ENCODE measurements at places on chromosomes 7 and 10.

- no peak for DNase-seq
These were observed 30.6 kb upstream of the CSTF2T start for GRCh38 chr10:51729822-51730555.

- no peak for DNase-seq
These were observed 11.3 kb upstream of the KAZALD1 start for GRCh38 chr10:101050208-101051069.

GRCh38 chr10:49115796-49116508, 630 bp upstream of the VSTM4 start:
- no peak for DNase-seq

DNA sequence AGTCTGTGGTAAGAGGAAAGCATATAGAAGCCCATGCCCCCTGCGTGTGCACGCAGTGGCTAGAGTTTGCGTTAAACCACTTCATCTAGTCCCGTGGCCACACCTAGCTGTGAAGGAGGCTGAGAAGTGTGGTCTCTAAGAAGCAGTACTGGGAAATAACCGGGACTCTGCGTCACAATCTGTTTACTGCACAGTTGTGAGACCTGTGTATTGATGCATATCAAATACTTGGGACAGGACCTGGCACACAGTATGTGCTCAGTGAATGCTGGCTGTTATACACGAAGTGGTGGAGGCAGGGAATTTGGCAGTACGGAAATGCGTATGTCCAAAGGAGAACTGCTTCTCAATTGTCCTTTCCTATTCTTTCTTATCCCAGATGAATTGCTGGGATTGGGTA, 149.5 kb downstream of the ARHGAP21 start:
- no peak for DNase-seq

GRCh38 chr7:87645446-87645845, 17.2 kb downstream of the RUNDC3B start:
- no peak for DNase-seq

GRCh38 chr10:69321039-69321715, 42.9 kb downstream of the HK1 start:
- no peak for DNase-seq

GRCh38 chr7:107047902-107048782, 3.6 kb downstream of the PRKAR2B start:
- DNase-seq, result no peak

DNA sequence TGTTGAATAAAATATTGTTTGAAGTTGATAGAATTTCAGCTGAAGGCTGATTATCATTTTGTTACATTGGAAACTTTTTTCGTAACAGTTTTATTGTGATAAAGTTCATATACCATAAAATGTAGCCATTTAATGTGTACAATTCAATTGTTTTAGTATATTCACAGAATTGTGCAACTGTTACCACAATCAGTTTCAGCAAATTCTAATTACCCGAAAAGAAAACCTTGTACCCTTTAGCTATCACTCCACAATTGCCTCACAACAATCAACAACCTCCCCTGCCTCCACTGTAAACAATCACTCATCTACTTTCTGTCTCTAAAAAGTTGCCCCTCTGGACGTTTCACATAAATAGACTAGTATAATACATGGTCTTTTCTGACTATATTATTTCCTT, 179.7 kb upstream of the BET1 start:
- DNase-seq, result no peak

DNA sequence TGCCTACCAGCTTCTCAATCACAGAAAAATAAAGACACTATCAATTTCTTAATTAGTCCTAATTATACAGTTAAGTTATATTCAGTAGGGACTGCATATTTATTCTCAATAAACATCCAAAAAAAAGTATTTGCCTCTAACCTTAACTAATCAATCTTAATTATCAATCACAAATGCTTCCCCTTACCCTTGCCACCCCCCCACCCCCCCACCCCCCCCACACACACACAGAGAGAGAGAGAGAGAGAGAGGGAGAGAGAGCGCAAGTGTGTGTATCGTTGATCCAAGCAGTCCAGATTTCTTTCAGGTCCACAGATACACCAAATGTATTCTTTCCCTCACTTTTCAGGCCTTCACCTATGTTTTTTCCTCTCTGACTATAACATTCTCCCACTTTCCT, 12.9 kb downstream of the ZNF800 start:
- DNase-seq, result no peak

GRCh38 chr10:57921140-57921539, 346.6 kb downstream of the IPMK start:
- no peak for DNase-seq

- no peak for DNase-seq
These were observed 64.2 kb downstream of the ATRNL1 start for GRCh38 chr10:115157357-115157756.

GRCh38 chr7:112130729-112131410, 75.3 kb downstream of the DOCK4 start:
- DNase-seq, result no peak

GRCh38 chr10:67696029-67696428, at the start of gene CTNNA3:
TSS of gene CTNNA3 (minus strand) at chr10:67696195.
- DNase-seq, result no peak

- no peak for DNase-seq
These were observed 555.7 kb downstream of the PTPRN2 start for GRCh38 chr7:158031867-158032308.

GRCh38 chr10:1287971-1288401, 231.8 kb downstream of the WDR37 start:
- no peak for DNase-seq

GRCh38 chr10:99768556-99768955, 13.9 kb upstream of the ABCC2 start:
- no peak for DNase-seq

DNA sequence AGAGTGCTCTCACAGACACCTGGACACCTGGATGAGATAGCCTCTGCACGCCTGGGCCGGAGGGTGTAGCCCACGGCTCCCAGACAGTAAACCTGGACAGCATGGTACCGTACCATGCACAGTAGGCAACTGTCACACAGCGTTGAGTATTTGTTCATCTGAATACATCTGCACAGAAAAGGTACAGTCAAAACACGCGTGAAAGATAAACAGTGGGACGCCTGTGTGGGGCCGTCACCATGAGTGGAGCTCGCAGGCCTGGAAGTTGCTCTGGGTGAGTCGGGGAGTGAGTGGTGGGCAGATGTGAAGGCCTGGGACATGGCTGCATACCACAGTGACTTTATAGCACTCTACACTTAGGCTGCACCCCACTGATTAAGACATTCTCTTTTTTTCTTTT, 280.0 kb upstream of the SHH start:
- DNase-seq, result no peak

DNA sequence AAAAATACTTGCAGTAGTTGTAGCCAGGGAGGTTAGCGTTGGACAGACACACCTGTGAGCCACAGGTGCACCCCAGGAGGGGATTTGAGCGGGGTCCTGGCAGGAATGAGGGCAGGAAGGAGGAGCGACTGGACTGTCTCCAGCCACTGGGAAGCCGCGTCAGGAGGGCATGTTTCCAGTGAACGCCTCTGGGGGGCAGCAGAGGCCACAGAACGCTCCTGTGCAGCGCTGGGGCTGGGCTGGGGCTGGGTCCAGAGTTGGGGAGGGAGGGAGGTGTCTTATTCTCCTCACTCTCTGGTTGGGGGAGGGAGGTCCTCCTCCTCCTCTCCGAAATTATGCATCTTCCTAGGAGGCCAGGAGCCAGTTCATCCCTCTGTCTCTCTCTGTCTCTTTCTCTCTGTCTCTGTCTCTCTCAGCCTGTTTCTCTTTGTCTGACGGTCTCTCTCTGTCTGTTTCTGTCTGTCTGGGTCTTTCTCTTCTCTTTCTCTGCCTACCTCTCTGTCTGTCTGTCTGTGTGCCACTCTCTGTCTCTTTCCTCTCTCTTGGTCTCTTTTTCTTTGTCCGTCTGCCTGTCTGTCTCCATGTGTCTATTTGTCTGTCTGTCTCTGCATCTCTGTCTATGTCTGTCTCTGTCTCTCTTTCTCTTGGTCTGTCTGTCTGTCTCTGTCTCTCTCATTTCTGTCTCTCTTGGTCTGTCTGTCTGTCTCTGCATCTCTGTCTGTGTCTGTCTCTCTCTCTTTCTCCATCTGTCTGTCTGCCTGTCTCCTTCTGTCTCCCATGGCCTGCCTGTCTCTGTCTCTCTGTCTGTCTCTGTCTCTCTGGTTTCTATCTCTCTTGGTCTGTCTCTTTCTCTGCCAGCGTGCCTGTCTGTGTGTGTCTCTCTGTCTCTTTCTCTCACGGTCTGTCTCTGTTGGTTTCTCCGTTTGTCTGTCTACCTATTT, 9.9 kb upstream of the PSMG3 start:
- peak; percentile 78 for DNase-seq

DNA sequence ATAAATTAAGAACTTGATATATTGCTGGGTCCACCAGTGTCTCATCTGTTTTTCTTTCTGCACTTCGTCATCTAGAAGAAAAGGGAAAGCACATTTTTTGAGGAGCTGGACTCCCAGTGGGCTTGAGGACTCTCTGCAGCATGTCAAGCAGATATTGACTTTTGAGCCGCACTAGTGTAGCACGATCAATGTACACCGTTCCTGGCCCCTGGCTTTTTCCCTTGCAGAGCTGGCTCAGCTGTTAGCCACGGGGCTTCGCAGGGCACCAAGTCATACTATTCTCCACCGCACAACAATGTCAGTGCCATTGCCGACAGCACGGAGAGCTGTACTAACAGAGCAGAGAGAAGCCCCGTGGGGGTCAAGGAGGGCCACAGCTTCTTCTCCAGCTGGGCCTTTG, 235.4 kb upstream of the HABP2 start:
- DNase-seq, result no peak

- DNase-seq, result no peak
These were observed 22.2 kb downstream of the TMEM120A start for GRCh38 chr7:75971961-75972763.

- DNase-seq, result no peak
These were observed 32.0 kb upstream of the MXI1 start for GRCh38 chr10:110175406-110175805.

DNA sequence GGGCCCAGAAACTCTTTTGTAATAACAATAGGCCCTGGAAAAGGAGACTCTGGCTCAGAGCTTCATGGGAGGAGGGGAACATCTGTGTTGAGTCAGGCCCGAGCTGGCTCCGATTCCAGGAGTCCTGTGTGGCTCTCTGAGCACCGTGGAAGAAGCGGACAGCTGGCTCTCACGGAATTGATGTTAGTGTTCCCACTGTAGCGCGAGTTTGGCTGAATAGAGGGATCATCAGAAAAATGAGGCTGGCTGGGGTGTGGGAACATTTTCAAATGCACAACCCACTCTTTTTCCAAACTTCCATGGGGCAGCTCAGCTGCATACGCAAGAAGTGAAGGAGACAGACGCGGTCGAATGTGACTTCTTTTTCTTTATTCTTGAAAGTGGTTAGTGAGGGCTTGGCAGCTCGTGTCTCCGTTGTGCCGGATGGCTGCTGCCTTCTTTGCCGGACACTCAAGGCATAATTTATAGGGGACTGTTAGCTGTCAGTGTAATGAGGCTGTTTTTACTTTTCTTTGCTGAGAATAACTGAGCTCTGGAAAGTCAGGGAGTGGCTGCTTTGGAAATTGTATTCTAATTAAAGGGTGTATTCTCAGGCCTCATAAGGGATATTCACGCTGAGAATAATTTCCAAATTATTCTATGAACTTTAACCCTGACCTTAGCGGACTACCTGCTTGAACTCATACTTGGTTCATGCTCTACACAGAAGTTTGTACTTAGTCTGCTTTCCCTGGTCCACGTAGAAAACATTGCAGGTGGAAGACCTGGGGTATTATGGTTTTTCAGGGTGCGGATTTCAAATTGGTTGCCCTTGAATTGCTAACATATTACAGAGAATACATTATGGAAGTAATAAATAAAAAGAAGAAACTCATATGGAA, 23.1 kb downstream of the MDFIC start:
- DNase-seq, result no peak

DNA sequence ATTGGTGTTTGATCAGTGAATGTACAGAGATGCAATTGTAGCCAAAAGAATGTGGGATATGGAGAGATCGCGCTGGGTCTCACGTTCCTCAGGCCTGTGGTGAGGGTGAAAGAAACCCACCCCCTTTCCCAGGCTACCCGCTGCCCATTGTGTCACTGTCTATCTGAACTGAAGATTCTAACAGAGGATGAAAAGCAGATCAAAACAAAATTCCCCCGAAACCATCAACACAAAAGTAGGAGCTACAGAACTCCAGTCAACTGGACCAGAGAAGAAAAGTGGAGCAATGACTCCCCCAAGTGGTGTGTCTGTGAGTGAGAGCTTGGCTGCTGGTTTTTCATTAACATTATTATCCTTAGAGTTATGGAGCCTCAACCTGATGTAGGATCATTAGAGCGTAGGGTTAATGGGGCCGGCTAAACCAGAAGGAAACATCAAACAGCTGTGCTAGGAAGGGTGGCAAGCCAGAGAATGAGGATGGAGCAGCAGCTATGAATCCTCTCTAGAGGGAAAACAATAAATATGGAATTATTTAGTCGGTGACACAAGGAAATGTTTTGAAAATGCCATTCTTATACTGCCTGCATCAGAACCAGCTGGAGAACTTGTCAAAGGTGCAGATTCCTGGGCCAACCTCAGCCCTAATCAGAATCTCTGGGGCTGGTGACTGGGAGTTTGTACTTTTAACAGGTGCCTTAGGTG, 38.3 kb downstream of the AKR1B1 start:
- DNase-seq, result no peak

- no peak for DNase-seq
These were observed 138.0 kb downstream of the PPP1R9A start for GRCh38 chr7:95045236-95045923.

- DNase-seq, result no peak
These were observed 220.7 kb downstream of the ADK start for GRCh38 chr10:74371696-74372095.

GRCh38 chr7:68613897-68614296, 984.4 kb upstream of the AUTS2 start:
- DNase-seq, result no peak

DNA sequence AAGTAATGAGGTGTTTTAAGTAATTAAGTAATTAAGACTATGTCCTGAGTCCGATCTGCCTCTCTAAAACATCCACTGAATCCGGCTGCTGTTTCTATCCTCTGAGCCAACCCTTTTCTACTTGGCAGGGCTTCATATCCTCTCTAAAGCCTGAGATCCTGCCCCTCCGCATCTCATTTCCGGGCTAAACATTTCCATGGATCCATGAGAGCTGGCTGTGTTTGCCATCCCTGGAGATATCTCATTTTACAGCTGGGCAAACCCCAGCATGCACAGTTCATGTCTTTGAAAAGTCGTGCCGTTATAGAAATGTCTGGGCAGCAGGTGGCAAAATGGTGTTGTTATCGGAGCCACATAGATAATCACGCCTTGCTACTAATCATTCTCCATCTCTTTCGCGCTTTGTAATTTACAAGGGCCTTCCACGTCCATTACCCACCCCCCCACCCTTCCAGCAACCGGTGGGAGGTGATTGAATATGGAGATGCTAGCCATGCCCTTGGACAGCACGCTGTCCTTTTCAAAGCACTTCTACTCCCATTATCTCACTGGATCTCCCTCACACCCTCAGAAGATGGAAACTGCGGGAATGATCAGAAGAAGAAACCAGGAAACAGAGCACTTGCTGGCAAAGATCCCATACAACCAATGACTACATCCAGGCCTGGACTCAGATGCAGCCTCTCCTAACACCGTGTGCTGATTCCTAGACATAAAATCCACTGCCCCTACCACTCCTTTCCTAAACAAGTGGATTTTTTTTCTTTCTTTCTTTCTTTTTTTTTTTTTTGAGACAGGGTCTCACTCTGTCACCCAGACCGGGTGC, 1189.2 kb downstream of the TYW1 start:
- DNase-seq, result no peak

GRCh38 chr10:60513281-60513680, 123.6 kb upstream of the ANK3 start:
- no peak for DNase-seq

Data from GM19239 (cell line).